ENCODE measurements at places on chromosomes 6 and 20. TPM values are rescaled to one million over a fixed set of nuclear protein-coding genes. Genes with fewer than 3 reads are reported as not detected.

The CPNE5 gene
- 0.49 TPM for polyA plus RNA-seq

- DNase-seq, result no peak
These were observed 416.1 kb downstream of the QKI start for GRCh38 chr6:163830641-163831040.

The TNXB gene
- polyA plus RNA-seq, result not detected

DNA sequence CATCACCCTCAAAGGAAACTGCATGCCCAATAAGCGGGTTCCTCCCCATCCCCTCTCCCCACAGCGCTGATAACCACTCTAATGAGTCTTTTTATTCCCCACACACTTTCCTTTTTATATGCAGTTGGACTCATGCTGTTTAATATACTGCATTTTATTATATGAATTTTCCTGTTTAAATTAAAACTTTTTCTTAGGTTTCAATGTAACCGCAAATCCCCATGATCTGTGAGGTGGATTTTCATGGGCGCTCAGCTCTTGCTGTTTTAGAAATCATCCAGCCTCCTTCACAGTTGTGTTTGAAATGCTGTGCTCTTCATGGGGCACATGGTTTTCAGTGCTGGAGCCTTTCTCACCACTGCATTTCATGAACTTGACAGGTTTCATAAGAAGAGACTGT is 165.1 kb upstream of the LAMP5 start:
- DNase-seq, result no peak

DNA sequence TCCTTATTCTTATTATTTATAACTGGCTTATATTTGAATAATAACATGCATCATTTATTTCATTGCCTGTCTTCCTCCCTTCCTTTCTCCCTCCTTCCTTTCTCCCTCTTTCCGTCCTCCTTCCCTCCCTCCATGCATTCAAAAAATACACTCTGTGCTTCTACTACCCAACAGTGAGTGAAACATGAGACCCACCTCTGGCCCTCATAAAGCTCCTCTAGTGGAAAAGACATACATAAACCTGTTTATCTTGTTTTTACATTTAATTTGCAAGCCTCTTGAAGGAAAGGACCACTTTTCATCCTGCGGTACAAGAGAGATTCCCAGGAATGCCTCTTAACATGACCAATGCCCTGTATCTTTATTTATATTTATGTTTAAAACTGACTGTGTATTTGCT is 21.8 kb upstream of the ISM1 start:
- no peak for DNase-seq

The OR2B6 gene
- polyA plus RNA-seq, result not detected

DNA sequence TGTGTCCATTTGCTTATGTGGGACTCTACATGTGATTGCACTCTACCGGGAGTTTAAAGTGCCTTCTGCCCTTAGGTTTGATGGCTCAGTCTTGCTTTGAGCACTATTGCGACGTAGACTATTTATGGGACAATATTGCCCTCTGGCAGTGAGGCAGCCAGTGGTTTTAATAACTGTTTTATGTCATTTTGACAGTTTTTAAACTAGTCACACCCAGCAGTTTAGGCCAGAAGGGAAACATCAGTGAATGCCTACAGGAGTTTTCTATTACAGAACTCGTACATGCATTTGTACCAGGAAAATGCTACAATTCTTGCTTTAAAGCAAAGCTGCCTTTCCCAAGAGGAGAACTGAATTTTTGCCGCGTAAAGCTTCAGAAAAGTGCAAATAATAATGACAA is 813.7 kb downstream of the KIF16B start:
- DNase-seq, result no peak

DNA sequence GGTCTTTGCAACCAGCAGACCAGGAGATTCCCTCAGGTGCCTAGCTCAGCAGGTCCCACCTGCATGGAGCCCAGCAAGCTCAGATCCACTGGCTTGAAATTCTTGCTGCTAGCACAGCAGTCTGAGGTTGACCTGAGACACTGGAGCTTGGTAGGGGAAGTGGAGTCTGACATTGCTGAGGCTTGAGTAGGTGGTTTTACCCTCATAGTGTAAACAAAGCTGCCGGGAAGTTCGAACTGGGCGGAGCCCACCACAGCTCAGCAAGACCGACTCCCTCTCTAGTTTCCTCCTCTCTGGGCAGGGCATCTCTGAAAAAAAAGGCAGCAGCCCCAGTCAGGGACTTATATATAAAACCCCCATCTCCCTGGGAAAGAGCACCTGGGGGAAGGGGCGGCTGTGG is 34.3 kb downstream of the PRSS35 start:
- peak; percentile 4 for DNase-seq

- no peak for DNase-seq
These were observed 382.1 kb downstream of the HACE1 start for GRCh38 chr6:104477569-104477968.

The SLC17A2 gene
- polyA plus RNA-seq, result not detected

The RFX6 gene
- polyA plus RNA-seq, result not detected

The CDSN gene
- polyA plus RNA-seq, result not detected

The ZNF76 gene
- polyA plus RNA-seq, result 30.5 TPM

The TFAP2D gene
- not detected for polyA plus RNA-seq

GRCh38 chr6:90251295-90251992 is 45.2 kb downstream of the BACH2 start:
- DNase-seq, result no peak

DNA sequence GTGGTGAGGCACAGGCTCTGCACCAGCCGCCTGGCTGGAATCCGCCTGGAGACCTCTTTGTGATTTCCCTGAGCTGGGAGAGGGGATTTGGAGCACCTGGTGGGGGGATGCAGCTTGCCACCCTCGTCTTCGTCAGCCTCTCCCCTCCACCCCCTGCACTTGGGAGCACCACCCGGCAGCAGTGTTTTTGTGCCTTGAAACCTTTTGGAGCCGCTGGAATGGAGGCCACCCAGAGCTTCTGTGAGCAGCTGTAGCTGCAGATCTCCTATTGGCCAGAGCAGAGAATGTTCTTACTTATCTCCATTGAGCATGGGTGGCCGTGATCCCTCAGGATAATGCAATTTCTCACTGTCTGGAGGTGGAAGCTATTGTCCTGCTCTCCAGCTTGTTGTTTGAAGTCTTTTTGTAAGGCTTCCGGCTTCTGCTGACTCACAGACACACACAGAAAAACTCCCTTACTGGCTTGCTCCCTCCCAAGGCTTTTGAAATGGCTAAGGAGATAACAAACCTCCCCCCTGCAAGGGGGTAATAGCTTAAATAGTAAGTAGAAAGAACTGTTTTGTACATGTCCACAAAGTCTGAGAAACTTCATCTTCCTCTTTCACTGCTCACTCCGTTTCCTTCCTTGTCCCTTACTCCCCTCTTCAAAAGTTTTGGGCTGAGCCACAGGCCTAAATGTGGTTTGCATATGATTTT is 271.2 kb downstream of the PRL start:
- peak; percentile 4 for DNase-seq

The POM121L2 gene
- polyA plus RNA-seq, result not detected

The TFAP2B gene
- polyA plus RNA-seq, result not detected

The TPMT gene
- polyA plus RNA-seq, result 20.6 TPM

DNA sequence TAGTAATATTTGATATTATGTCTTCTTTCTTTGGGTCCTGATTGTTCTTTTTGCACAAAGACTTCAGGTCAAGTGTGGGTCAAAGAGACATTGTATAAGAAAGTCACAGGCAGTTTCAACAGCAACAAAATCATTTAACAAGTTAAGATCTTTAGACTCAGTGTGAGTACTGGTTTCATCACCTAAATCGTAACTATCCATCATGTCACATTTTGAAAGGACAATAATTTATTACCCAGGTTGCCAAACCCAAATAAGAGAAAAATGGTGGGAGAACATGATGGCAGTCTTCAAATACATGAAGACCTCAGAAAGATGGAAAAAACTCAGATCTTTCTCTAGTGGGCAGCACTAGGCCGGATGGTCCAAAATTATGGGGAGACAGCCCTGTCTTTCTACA is 55.5 kb upstream of the BCLAF1 start:
- no peak for DNase-seq

DNA sequence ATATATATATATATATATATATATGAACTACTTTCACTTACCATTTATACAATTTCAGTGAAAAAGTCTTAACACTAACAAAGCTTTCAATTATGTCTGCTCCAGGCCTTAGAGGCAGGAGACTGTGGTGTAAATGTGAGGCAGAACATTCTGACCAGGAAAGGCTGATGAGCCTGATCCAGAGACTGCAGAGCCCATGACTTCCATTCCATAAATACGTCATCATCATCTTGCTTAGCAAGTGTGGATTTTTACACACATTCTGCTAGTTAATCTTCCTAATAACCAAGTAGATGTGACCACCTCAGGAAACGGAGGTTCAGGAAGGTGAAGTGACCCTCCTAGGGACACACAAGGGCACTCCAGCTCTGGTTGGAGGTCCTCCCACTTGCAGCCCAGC is 14.9 kb downstream of the TRERF1 start:
- no peak for DNase-seq

DNA sequence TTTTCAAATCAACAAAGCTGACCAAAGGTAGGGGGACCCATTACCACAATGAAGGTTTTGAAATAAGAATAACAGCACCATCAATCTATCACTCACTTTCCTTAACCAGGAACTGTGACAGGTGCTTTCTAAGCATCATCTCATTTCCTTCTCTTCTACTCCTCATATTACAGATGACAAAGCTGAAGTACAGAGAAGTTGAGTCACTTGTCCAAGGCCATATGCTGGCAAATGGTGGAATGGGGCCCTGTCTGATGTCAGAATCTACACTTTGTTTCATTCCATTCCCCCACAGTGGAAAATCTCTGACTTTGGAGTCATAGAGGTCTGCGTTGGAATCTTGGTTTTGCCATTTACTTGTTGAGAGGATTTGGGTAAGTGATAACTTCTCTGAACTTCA is 222.5 kb upstream of the LRFN2 start:
- DNase-seq, result no peak

DNA sequence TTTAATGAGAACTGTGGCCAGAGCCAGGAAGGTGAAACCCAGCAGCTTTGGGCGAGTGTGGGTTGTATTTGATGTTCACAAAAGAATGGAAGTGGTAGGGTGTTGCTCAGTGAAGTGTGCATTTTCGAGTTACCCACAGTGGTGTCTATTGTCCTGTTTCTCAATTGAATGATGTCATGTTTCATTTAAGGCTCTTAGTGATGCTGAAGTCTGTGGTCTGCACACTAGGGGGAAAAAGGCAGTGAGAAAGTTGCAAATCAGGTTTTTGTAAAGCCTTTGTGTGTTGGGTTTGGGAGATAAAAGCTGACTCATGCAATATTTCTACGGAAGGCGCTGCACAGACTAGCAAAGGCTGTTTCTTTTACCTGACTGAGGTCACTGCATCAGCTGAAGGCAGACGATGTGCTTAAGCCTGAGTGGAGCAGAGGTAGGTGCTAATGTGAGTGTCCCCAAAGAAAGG is 121.1 kb downstream of the PLEKHG1 start:
- DNase-seq, result no peak

- DNase-seq, result no peak
These were observed 2.0 kb upstream of the GRM1 start for GRCh38 chr6:146026873-146027272.

The EPPIN gene
- polyA plus RNA-seq, result not detected

DNA sequence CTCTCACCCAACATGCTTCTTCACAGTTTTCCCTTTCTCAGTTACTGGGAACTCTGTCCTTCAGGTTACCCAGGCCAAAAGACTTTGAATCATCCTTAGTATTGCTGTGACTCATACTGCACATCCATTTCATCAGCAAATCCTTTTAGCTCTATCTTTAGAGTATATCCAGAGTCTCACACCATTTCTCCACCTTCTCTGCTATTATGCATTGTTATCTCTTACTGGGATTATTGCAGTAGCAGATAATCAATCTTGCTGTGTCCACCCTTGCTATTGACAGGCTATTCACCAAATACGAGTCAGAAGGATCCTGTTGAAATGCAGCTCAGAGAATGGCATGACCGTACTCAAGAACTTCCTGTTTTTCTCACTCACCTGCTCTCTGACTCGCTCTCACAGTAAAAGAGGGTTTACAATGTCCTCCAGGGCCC is 57.3 kb downstream of the BCKDHB start:
- no peak for DNase-seq

- no peak for DNase-seq
These were observed 38.5 kb downstream of the DLGAP4 start for GRCh38 chr20:36344517-36345132.

GRCh38 chr20:62010551-62011402 is 54.9 kb downstream of the TAF4 start:
- DNase-seq, result peak; percentile 61

The KCNS1 gene
- 0.04 TPM for polyA plus RNA-seq

The ADAM33 gene
- polyA plus RNA-seq, result not detected

The CDK5RAP1 gene
- polyA plus RNA-seq, result 20.9 TPM

The ADRM1 gene
- polyA plus RNA-seq, result 108 TPM

DNA sequence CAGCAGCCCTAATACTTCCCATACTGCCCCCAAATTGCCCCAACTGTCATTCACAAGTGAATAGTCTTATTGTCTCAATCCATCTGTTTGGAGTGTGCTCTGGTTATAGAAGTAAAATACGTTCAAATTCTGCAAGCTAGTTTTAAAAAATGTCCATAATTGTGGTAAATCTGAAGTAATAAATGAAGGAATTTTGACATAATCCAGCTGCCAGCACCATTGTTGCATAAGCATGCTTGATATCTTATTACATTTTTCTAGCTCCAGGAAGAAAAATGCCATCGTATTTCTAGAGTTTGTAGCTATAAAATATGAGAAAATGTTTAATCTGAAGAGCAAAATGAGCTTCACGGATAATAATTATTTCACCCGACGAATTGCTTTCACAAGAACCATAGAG is 664.7 kb downstream of the RFPL4B start:
- no peak for DNase-seq

The ABCC10 gene
- 11.5 TPM for polyA plus RNA-seq

- DNase-seq, result no peak
These were observed 192.8 kb downstream of the COL19A1 start for GRCh38 chr6:70059039-70059719.

The KCNQ2 gene
- polyA plus RNA-seq, result 0.73 TPM

The VNN1 gene
- not detected for polyA plus RNA-seq

DNA sequence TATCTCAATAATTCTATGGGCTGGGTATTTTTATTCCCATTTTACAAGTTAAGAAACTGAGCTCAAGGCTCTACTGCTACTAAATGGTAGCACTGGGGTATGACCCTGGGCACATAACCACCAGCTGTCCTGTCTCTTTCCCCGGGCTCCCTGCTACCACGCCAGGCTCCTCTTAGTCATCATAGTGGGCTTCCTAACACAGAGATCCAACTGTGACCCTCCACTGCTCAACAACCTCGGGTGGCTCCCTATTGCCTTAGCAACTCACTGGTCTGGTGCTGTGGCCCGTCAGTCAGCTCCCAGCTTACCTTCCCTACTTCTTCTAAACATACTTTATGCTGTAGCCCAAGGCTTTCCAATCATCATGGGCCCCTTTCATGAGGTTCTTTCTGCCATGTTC is 4.5 kb downstream of the KIAA1755 start:
- DNase-seq, result no peak

The ZNF292 gene
- polyA plus RNA-seq, result 11.8 TPM
